ENCODE measurements at places on chromosomes 16 and 17.

GRCh38 chr17:11039342-11039741 is 201.5 kb upstream of the PIRT start:
- DNase-seq, result no peak

DNA sequence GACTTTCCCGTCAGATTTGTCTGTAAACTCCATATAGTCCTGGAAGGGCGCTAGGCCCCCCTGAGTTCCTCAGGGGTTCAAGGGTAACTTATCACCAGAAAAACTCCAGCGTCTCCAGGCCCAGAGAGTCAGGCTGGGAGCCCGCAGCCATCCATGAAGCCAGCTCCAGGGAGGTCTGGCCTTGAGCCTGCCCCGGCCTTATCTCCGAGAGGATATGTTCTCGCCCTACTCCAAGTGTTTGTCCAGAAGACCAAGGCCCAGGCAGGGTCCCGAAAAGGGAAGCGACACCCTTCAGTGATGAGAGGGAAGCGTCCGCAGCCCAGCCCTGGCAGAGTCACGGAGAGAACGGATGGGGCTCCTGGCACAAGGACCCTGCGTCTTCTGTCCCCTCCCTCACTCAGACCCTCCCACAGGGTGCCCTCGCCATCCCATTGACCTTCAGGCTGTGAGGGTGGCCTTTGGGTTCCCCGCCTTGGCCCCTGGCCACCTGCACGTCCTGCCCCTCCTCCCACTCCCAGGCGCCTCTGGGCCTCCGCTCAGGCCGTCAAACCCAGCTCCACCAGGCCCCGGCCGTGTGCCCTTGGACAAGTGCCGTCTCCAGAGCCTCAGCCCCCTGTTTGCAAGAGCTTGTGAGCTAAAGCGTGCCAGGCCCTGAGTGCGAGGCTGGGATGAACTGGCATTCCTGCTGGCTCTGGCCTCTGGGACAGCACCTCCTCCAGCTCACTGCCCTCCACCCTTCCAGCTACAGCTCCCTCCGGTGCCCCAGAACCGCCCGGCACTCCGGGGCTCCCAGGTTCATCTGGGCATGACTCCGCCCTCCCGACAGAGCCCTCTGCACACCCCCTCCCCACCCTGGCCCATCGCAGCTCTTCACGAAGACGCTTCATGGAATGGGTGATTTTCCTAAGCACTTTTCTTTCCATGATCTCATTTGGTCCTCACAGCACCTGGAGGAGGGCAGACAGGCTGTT is 83.4 kb downstream of the ZDHHC7 start:
- no peak for DNase-seq

DNA sequence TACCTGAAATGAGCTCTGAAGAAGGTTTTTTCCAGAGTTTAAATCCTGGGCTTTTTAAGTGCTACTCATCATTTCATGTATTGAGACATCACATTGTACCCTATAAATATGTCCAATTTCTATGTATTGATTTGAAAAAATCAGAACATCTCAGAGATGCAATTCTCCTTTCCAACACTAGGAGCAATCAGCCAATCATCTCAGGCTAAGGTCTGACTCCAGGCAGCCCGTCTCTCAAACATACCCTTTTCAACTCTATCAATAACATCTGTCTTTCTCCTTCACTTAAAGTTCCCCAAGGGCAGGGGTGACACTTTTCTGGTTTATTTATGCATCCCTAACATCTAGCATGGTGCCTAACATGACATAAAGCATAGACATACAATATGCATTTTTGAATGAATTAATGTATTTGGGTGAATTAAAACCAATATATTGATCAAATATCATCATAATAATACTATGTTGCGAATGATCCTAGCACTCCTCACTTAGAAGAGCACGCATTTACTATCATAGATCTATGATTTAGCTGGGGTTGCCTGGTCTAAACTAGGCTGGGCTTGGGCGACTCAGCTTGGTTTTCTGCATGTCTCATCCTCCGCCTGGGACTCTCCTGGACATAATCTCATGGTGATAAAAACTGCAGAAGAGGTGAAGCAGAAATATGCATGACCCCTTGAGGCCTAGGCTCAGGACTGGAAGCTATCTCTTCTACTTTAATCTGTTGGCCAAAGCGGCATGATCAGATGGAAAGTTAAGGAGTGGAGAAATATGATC is 5.2 kb upstream of the CDH11 start:
- no peak for DNase-seq

- no peak for DNase-seq
Observed at GRCh38 chr17:78252111-78252634, 20.7 kb downstream of the TMEM235 start.

DNA sequence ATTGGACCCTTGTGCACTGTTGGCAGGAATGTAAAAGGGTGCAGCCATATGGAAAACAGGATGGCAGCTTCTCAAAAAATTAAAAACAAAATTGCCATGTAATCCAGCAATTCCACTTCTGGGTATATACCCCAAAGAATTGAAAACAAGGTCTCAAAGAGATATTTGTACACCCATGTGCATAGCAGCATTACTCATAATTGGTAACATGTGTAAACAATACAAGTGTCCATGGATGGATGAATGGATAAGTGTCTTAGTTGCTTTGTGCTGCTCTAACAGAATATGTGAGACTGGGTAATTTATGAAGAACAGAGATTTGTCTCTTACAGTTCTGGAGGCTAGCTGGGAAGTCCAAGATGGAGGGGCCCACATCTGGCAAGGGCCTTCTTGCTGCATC is 3.8 kb upstream of the RUNDC3A start:
- no peak for DNase-seq

GRCh38 chr17:41937970-41938954 is 7.8 kb downstream of the ODAD4 start:
- DNase-seq, result no peak

- peak; percentile 38 for DNase-seq
Observed at GRCh38 chr16:3444032-3444388, 530 bp downstream of the NAA60 start.

DNA sequence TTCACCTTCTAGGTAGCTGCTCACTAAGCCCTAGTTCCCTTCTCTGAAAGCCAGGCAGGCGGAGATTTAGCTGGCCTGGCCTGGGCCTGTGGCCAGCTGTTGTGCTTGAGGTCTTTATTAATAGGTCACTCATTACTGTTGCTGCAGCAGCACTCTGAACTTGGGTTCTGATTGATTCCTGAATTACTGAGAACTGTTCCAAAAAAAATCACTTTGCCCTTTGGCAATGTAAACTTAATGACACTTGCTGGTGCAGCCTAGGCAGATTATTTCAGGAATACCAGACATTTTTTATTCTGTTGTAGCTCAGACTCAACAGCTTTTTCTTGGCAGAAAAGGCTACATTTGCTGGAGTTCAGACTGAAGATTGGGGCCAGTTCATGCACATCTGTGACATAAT is 2.7 kb downstream of the TOM1L1 start:
- no peak for DNase-seq

- DNase-seq, result peak; percentile 46
Observed at GRCh38 chr17:21573961-21574610, 118.2 kb upstream of the KCNJ18 start.

DNA sequence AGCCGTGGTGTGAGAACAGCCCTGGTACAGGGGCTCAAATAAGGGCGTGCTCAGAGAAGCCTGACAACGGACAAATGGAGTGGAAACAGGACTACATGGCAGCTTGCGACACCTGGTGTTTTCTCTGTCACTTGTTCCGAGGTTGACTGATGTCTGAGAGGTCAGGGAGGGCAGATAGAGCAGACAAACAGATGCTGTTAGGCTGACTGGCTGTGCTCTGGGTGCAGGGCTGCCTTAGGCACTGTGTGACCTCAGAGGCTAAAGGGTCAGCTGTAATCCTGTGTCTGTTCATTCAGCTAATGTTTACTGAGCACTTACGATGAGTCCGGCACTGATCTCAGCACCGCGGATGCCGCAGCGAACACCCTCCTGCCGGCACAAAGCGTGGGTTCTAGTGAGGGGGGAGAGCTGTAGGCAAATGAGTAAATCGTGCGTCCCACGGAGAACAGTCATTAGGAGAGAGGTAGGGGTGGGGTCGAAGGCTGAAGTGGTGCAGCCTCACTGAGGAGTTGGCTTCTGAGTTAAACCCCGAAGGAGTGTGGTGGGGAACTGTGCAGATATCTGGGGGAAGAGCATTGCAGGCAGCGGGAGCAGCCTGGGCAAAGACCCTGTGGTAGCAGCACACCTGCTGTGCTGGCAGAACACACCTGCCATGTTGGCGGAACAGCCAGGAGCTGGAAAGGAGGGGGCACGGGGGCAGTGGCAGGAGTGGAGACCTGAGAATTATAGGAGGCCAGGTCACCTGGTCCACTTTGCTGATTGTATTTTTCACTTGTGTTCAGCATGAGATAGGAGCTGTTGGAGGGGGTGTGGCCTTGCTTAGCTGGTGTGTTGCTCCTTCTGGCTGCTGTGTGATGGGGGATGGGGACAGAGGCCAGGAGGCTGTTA is 35.0 kb downstream of the GPT2 start:
- no peak for DNase-seq

DNA sequence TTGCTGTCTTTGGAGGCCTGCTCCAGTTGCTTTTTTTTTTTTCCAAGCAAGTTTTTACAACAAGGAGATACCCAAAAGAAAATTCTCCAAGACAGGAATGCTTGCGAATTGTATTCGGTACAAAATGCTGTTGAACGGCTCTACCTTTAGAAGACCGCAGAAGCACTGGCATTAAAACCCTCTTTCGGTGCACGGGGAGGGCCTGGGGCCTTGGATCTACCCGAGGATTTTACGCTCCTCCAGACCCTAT is 1.3 kb upstream of the HELZ start:
- DNase-seq, result no peak

DNA sequence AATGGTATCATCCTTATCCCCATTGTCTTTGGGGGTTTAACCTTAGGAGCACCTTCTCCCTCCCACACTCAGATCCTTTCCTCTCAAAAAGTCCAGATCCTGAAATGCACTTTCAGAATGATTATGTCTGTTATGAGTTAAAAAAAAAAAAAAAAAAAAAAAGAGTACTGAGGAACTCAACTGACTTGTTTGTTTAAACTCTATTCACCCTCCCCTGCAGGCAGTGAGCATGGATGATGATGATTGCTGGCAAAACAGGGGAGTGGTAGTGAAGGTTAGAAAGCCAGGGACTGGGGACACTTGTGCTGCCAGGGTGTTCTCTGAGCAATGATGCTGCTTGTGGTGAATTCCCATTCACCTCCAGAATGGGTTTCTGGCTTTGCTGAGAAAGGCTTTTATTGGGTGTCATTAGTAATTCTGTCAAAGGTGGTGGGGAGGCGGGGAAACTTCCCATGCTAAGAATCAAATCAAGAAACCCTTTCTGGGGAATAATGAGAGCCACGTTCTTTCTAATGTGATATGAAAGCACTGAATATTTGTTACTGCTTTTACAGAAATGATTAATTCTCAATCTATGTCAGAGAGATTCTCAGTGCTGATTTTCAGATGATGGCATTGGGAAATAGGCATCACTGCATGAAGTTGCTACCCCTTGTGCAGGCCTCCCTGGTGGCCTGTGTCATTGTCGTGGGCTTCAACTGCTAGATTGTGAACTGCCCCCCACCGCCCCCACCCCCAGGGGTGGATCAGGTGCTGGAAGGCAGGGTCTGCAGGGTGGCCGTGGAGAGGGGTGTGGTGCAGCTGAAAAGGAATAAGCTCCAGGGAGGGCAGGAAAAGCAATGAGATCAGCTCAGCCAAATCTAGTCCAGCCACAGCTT is 14.1 kb downstream of the CCL4 start:
- no peak for DNase-seq

- DNase-seq, result no peak
Observed at GRCh38 chr17:869567-870525, 87.7 kb downstream of the MRM3 start.

DNA sequence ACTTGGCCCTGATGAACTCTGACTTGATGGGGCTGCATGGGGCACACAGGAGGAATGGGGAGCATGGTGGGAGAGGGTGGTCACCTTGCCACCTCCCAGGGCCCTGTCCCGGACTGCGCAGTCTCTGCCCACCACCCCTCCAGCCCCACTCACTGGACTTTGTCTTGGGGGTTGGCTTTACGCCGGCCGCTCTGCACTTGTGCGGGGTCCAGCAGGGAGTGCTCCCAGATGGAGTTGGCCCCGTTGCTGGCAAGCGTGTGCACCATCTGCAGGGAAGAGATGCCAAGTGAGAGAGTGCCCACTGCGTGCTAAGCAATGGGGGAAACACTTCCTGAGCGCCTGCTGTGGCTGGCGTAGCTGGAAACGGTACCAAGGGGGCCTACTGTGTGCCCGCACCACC is 6.7 kb downstream of the GIT1 start:
- DNase-seq, result no peak

DNA sequence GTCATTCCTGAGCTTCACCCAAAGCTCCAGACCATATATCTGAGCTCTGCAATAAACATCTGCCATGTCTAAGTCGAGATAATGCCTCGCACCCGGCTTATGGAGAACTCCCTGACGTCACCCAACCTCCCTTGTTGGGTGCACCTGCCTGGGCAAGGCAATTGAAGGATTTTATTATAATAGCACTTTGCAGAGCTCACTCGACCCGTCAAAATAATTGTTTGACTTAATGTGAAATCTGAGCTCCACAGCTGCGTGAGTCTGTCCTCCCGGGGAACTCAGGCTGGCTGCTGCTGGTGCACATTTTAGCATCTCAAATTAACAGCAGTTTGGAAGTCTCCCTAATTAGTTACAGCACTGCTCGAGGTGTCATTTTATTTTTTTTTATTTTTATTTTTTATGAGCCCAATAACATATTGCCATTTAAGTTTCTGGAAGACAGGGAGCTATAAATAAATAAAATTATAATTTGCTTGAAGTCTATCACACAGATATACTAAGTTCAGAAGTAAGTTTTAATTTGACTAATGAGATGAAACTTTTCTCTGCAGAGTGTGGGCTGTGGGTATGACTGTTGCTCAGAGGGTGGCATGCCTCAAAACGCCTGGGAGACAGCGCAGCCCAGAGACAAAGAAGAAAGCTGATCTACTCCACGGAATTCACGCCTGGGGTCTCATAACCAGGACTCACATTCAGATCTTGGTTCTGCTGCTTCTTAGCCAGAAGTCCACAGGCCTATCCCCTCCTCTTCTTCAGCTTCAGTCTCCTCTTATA is 401.4 kb upstream of the C16orf82 start:
- no peak for DNase-seq

DNA sequence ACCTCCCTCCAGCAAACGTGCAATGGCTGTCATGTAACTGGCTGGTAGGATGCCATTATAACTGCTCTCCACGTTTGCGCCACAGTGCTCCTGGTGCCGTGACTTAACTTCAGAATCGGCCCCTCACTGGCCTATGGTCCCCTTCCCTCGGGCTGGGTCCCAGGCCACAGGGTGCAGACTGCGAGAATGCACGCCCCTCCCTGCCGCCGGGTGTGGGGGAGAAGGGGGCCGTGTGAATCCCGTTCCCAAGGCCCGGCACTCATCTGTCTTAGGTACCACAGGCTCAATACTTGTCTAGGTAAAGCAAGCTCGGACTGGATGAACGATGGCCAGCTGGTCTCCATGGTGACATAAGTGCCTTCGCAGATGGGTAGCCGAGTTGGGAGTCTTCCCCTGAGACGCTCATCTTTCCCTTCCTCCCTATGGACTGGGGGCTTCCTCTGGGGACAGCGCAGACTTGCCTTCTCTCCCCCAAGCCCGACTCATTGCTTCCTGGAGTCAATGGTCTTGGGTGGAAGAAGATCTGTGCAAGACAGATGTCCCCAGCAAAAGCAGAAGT is 37.8 kb downstream of the TIMM22 start:
- no peak for DNase-seq

GRCh38 chr17:41278176-41278955 is 2.9 kb downstream of the KRTAP9-7 start:
- no peak for DNase-seq
